SJSA1 (cell line): ENCODE measurements at places on chromosomes 2 and 18.
A peak's percentile ranks its signal among the peaks of the same experiment; 100 is the strongest.

- peaks cover 80% of the 10 kb centered on the region for H3K36me3 ChIP-seq
- no peaks in the 10 kb centered on the region for H3K27me3 ChIP-seq
- H3K4me3 ChIP-seq: no peak overlapping the region
Measured at GRCh38 chr2:37645362-37645761, 26.1 kb downstream of the CDC42EP3 start.

DNA sequence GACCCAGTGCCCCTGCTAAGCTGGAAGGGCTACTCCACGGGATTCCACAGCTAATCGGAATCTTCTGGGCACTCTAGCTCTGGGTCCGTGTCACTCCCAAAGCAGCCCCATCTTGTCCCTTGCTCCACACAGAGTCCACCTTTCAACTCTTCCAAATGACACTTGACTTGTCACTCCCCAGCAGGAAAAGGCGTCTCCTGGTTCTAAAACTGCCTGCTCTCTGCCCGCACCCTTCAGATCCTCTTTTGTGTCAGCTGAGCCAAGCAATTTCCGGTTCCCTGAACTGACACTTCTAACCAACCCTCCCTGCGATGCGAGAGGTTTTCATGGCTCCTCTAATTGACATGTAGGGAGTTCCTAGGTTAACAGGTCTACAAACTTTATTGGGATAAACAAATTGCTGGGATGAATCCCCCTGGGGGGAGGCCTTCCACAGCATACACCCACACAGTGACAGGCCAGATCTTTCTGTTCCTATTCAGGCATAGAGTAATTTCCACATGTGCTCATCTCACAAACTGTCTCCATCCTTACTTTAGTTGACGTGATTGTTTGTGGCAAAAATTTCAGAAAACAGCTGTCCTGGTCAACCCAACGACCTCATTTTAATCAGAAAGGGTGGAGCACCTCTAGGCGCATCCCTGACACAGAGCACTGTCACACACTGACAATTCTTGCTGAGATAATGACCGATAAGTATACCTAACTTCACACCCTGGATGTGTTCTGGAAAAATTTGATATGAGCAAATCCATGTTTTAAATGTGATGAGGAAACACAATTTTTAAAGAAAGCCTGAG is 104.9 kb downstream of the RBMS1 start:
- peaks cover 72% of the 10 kb centered on the region for H3K4me1 ChIP-seq
- H3K36me3 ChIP-seq: peaks cover 15% of the 10 kb centered on the region
- peak overlapping the region; percentile 64 for H3K27ac ChIP-seq
- H3K27me3 ChIP-seq: no peaks in the 10 kb centered on the region

GRCh38 chr2:198807131-198807530 is 650.6 kb downstream of the SATB2 start:
- no peak overlapping the region for H3K4me3 ChIP-seq
- H3K27ac ChIP-seq: no peak overlapping the region
- H3K4me1 ChIP-seq: no peaks in the 10 kb centered on the region
- no peak for DNase-seq
- H3K27me3 ChIP-seq: no peaks in the 10 kb centered on the region; the same call in 1 of the 2 replicates
- H3K36me3 ChIP-seq: no peaks in the 10 kb centered on the region

DNA sequence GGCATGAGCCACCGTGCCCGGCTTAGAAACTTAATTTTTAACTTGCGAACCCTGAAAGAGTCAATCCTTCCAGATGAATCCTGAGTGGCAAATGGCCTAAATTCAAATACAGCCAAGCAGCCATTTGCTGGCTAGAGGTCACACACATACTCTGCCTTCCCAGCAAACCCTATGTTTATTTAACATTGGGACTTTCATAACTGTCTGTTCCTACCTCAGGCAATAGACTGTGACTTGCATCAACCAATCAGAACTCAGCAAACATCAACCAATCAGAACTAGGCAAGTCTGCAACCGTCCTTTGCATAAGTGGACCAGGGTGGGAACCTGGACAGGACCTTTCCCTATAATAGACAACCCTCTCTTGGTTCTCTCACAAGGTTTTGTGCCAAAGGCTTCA is 127.5 kb downstream of the DTNB start:
- no peaks in the 10 kb centered on the region for H3K36me3 ChIP-seq
- no peak overlapping the region for H3K4me3 ChIP-seq
- DNase-seq: no peak
- no peak overlapping the region for H3K27ac ChIP-seq

- no peaks in the 10 kb centered on the region for H3K4me1 ChIP-seq
- no peaks in the 10 kb centered on the region for H3K36me3 ChIP-seq
- no peak overlapping the region for H3K4me3 ChIP-seq
- H3K27ac ChIP-seq: no peak overlapping the region
- no peak for DNase-seq
- H3K27me3 ChIP-seq: no peaks in the 10 kb centered on the region
Measured at GRCh38 chr2:22124003-22124402, 1000.2 kb downstream of the TDRD15 start.

- DNase-seq: no peak
- H3K36me3 ChIP-seq: no peaks in the 10 kb centered on the region
- H3K4me3 ChIP-seq: no peak overlapping the region
- no peaks in the 10 kb centered on the region for H3K4me1 ChIP-seq
Measured at GRCh38 chr2:212284166-212284565, 254.4 kb downstream of the ERBB4 start.

- H3K36me3 ChIP-seq: no peaks in the 10 kb centered on the region
- H3K27ac ChIP-seq: no peak overlapping the region
- no peak for DNase-seq
- peaks cover 18% of the 10 kb centered on the region for H3K4me1 ChIP-seq
Measured at GRCh38 chr2:20609995-20610357, 40.9 kb downstream of the HS1BP3 start.

GRCh38 chr2:236250909-236251579 is 13.2 kb downstream of the ASB18 start:
- H3K4me1 ChIP-seq: peaks cover 31% of the 10 kb centered on the region
- H3K27ac ChIP-seq: no peak overlapping the region
- H3K36me3 ChIP-seq: no peaks in the 10 kb centered on the region
- no peaks in the 10 kb centered on the region for H3K27me3 ChIP-seq
- DNase-seq: no peak

DNA sequence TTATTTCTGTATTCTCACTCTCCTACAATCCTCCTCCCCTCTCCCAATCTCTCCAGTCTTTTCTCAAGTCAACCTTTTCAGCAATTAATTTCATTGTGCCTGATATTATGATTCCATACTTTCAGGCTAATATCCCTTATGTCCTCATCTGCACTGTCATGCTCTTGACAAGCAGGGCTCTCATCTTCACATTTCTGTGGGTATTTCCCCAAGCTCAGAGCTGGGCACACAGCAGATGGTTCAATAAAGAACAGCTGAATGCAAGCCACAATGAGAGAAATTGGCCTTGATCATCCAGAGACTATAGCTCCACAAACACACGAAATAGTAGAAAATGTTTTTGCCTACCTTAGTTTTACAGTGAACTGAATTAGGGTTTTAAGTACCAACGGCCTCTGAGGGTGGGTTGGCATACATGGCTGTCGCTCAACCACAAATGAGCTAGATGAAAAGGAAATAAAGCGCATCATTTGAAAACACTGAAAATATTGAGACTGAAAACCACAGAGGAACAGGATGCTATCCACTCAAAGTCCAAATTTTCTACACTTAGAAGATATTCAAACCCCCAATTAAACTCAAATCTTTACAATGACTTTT is 47.5 kb upstream of the STAT1 start:
- DNase-seq: no peak
- H3K36me3 ChIP-seq: no peaks in the 10 kb centered on the region
- H3K27me3 ChIP-seq: no peaks in the 10 kb centered on the region

- H3K4me1 ChIP-seq: peaks cover 5% of the 10 kb centered on the region; the same call in 1 of the 2 replicates
- no peak overlapping the region for H3K4me3 ChIP-seq
- H3K27me3 ChIP-seq: no peaks in the 10 kb centered on the region
- H3K27ac ChIP-seq: no peak overlapping the region
- no peak for DNase-seq
Measured at GRCh38 chr2:61014763-61015162, 2.8 kb upstream of the PEX13 start.

DNA sequence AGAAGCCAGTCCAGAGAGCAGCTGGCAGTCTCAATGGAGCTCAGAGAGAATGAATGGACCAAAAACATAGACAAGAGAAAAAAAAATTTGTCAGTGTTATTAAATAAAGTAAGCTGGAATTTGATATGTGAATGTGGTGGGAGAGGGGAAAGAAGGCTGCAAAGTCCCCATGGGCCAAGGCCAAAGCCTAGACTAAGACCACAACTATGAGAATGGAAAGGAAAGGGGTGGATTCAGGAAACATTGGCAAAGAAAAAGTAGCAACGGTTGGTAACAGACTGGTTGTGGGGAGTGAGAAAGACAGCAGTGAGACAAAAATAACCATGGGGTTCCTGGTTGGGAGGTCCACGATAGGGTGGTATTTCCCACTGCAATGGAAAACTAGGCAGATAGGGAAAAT is 47.0 kb downstream of the ZEB2 start:
- peaks cover 23% of the 10 kb centered on the region for H3K36me3 ChIP-seq
- peaks cover 28% of the 10 kb centered on the region for H3K4me1 ChIP-seq
- no peak for DNase-seq
- no peak overlapping the region for H3K27ac ChIP-seq
- H3K27me3 ChIP-seq: no peaks in the 10 kb centered on the region

DNA sequence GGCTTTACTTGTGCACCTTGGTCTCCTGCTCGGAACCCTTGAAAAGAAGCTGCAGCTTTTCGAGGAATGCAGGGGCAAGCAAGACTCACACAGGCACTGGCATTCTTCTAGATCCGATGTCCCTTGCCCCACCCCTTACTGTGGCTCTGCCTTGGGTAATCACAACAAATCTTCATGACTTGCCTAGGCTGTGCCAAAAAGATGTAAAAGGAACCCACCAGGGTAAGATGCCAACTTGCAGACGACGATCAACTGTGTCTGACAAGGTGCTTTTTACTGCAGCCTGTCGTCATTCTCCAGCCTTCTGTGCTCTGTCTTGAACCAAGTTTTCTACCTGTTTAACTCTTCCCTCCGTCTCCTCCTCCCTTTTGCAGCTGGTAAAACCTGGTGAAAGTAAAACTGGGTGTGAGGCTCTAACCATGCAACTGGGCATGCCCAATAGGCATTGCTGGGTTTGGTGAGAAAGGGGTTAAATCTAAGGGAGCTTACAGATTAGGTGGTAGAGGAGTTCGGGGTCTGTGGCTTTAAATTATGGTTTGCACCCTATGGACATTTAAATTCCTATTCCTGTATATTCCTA is 909 bp upstream of the NRXN1 start:
- no peak overlapping the region for H3K4me3 ChIP-seq
- no peak for DNase-seq
- no peaks in the 10 kb centered on the region for H3K4me1 ChIP-seq
- H3K27ac ChIP-seq: no peak overlapping the region

GRCh38 chr18:74493689-74494088 is 2.5 kb upstream of the CNDP2 start:
- peaks cover 23% of the 10 kb centered on the region for H3K4me1 ChIP-seq
- no peaks in the 10 kb centered on the region for H3K27me3 ChIP-seq
- no peak overlapping the region for H3K4me3 ChIP-seq

- no peak overlapping the region for H3K27ac ChIP-seq
- H3K4me1 ChIP-seq: peaks cover 34% of the 10 kb centered on the region
- H3K27me3 ChIP-seq: no peaks in the 10 kb centered on the region
Measured at GRCh38 chr18:452816-453215, 47.7 kb downstream of the COLEC12 start.

- H3K4me1 ChIP-seq: no peaks in the 10 kb centered on the region
- H3K27me3 ChIP-seq: no peaks in the 10 kb centered on the region
- H3K27ac ChIP-seq: no peak overlapping the region
- DNase-seq: no peak
- H3K36me3 ChIP-seq: no peaks in the 10 kb centered on the region
- H3K4me3 ChIP-seq: no peak overlapping the region
Measured at GRCh38 chr18:2354292-2354691, 217.0 kb downstream of the METTL4 start.

- H3K4me1 ChIP-seq: peaks cover 28% of the 10 kb centered on the region
- H3K36me3 ChIP-seq: peaks cover 5% of the 10 kb centered on the region; the same call in 1 of the 2 replicates
- DNase-seq: peak; percentile 74
- peak overlapping the region; percentile 36 for H3K27ac ChIP-seq
- no peaks in the 10 kb centered on the region for H3K27me3 ChIP-seq
- peak overlapping the region; percentile 13; the same call in 1 of the 2 replicates for H3K4me3 ChIP-seq
Measured at GRCh38 chr2:171531291-171531690, 9.0 kb downstream of the CYBRD1 start.

DNA sequence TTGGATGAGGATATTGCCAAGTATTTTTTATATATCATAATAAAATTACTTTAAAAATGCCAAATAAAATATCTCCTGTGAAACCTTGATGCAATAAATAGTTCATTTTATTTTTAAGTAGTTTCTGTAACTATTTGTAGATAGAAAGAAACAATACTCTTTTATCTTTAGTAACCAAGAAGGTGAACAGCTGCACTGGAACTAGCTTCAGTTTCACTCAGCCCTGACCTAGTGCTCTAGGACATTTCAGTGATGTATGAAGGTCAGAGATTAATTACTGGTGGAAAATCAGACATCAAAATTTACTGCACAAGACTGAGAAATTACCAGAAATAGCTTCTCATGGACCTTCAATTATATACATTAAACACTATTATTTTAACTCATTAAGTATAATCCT is 1305.0 kb downstream of the CNTNAP5 start:
- H3K36me3 ChIP-seq: no peaks in the 10 kb centered on the region
- DNase-seq: no peak
- H3K4me1 ChIP-seq: no peaks in the 10 kb centered on the region
- no peak overlapping the region for H3K27ac ChIP-seq
- H3K27me3 ChIP-seq: no peaks in the 10 kb centered on the region

- H3K27me3 ChIP-seq: no peaks in the 10 kb centered on the region
- no peak for DNase-seq
- H3K4me3 ChIP-seq: no peak overlapping the region
Measured at GRCh38 chr2:125224830-125225229, 1199.7 kb downstream of the CNTNAP5 start.

DNA sequence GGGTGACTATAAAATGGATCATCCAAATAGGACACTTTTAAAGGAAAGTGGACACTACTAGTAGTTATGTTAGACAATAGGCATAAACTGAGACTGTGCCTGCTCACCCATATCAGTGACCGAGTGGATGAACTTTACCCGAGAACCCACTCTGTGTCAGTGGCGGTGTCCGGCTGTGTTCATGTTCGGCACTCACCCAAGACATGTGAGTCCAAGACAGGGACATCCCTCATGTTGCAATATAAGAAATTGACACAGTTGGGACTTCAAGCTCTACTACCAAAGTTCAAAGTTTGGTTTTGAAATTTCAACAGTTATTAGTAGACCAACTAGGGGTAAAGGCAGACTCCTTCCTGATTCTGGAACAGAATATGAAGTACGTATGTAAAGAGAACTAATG is 326.3 kb upstream of the TNP1 start:
- H3K27ac ChIP-seq: no peak overlapping the region
- no peaks in the 10 kb centered on the region for H3K4me1 ChIP-seq
- no peaks in the 10 kb centered on the region for H3K36me3 ChIP-seq
- no peaks in the 10 kb centered on the region for H3K27me3 ChIP-seq
- no peak for DNase-seq

GRCh38 chr18:56568986-56569385 is 69.4 kb downstream of the TXNL1 start:
- H3K36me3 ChIP-seq: no peaks in the 10 kb centered on the region
- no peaks in the 10 kb centered on the region for H3K4me1 ChIP-seq
- H3K27me3 ChIP-seq: no peaks in the 10 kb centered on the region
- no peak overlapping the region for H3K4me3 ChIP-seq

GRCh38 chr2:61535449-61535848 is 2.7 kb downstream of the XPO1 start:
- peaks cover 25% of the 10 kb centered on the region for H3K36me3 ChIP-seq
- peak overlapping the region; percentile 14; the same call in 1 of the 2 replicates for H3K27ac ChIP-seq
- peaks cover 16% of the 10 kb centered on the region for H3K4me1 ChIP-seq
- H3K27me3 ChIP-seq: no peaks in the 10 kb centered on the region

- no peak overlapping the region for H3K4me3 ChIP-seq
- peak; percentile 64 for DNase-seq
- H3K27ac ChIP-seq: peak overlapping the region; percentile 39
- no peaks in the 10 kb centered on the region for H3K27me3 ChIP-seq
- no peaks in the 10 kb centered on the region for H3K36me3 ChIP-seq
Measured at GRCh38 chr2:172829229-172829628, 93.6 kb downstream of the RAPGEF4 start.
